Fibroblast of skin of right biceps (primary cell): ENCODE measurements at places on chromosomes 12 and 14.

- no peak for DNase-seq
Measured at GRCh38 chr14:47366006-47366405, 309.4 kb downstream of the MDGA2 start.

GRCh38 chr14:65069874-65070413 is 32.4 kb downstream of the MAX start:
- DNase-seq = no peak

GRCh38 chr14:52079239-52079959 is 10.5 kb upstream of the NID2 start:
- DNase-seq = peak; percentile 83

DNA sequence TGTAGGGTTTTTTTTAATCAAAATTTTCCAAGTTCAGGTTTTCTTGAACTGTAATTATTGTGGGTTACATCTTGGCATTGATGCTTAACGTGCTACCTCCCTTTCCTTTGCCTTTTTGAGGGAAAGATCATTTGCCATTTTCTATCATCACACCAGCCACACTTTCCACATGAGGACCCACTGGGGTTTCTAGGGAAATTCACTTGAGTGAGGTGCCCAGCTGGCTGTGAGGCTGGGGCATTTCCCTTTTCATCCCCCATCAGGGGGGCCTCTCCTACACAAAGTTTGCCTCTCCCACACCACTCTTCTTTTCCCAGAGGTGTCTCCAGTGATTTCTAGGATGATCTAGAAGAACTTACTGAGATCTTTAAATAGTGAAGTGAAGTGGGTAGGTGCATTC is 335.7 kb downstream of the BMP4 start:
- DNase-seq = no peak

- no peak for DNase-seq
Measured at GRCh38 chr12:99393763-99394162, 253.8 kb upstream of the GARIN6 start.

DNA sequence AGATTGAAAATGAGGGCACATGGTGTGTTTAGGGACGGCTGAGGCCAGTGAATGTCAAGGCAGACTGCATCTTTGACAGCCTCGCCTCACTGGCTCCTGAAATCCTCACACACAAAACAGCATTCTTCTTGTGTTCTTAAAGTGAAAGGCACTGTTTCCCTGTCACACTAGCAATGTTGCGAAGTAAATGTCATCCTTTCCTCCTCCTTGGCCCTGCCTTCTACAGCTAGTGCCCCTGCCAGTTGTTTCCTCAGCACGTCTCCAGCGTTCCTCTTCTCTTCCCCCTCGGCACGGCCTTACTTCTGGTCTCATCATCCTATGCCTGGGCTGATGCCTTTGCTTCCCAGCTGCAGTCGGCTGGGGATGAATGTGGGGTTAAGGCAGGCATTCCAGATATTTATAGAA is 129.4 kb upstream of the DNM1L start:
- DNase-seq = peak; percentile 57

DNA sequence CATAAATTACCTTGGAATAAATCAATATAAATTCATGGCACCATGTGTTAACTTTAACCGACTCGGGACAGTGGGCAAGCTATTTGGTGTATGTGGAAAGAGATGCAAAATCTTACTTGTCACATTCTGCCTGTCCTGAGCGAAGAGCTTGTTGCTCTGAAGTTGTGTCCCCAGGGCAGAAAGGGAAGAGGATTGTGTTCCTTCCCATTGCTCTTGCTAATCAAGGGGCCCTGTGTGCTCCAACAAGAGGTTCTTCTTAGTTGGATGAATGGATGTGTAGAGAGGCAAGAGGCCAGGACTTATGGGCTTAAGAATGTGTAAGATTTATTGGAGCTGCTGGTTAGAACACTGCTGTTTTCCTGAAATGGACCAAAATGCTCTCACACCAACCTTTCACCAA is 36.5 kb upstream of the FRS2 start:
- DNase-seq = no peak

DNA sequence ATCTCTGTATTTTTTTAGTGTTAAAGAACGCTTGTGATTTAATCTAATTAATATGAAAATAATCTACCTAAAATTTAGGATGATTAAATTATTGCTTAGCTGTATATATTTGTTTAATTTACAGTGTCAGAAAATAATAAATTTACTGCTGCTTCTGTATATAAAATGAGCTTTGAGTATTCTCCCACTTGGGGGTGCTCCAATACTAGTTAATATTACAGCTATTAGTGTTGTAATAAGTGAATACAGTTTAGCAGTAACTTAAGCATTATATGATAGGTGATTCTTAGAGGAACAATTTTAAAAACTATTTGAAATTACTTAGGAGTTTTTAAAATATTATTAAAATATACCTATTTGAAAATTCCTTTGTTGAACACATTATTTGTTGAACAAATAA is 62.2 kb downstream of the PAPOLA start:
- DNase-seq = no peak

GRCh38 chr14:68807148-68807600 is 14.3 kb upstream of the ZFP36L1 start:
- DNase-seq = peak; percentile 61

DNA sequence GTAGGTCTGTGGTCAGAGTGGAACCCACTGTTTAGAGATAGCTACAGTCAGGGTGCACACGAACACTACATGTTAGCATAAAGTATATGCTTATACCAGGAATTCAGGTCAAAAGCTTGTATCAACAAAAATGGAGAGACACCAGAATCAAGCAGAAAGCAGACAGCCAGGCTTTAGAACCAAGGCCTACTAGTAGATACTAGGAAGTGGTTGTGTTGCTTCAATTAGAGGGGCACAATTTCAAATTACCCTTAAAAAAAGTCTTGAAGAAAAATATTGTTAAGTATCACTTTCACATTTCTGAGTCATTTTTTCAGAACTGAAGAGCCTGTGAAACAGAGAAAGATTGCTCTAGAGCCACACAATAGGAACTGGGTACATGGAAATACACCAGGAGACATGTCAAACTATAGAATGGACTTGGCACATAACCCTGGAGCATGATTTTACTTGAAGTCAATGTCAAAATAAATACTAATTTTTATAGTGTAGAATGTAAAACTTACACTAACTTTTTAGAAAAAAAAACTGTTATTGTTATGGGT is 41.6 kb downstream of the LRRC9 start:
- DNase-seq = no peak

DNA sequence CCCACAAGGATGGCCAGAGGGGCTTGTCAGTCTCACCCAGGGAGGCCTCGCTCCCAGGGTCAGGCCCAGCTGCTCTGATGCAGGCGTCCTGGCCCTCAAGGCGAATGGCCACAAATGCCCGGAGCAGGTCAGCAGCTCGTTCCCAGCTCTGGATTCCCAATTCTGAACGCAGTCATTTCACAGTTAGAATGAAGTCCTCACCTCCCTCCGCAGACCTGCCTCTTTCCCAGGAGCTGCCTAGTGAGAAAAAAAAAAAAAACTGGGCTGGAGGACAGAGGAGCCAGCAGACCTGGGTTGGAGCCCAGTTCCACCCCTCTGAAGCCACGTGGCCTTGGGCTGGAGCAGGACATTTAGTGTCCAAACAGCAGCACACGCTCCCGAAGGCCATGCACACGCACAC is 62.2 kb upstream of the DIO3 start:
- no peak for DNase-seq

DNA sequence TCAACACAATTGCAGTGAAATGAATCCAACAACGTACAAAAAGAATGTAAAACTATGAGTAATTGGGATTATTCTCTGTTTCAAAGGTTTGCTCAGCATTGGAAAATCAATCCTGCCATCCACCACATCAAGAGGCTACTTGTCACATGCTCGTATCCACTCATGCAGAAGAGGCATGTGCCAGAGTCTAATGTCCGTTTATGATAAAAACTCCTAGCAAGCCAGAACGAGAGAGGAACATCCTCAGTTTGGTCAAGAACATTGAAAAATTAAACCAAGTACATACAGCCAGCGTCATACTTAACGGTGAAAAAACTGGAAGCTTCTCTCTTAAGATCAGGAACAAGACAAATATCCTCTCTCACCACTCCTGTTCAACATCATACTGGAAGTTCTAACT is 563.9 kb upstream of the TMEM132C start:
- DNase-seq = no peak

GRCh38 chr14:103382376-103382775 is 2.8 kb upstream of the MARK3 start:
- peak; percentile 79 for DNase-seq

DNA sequence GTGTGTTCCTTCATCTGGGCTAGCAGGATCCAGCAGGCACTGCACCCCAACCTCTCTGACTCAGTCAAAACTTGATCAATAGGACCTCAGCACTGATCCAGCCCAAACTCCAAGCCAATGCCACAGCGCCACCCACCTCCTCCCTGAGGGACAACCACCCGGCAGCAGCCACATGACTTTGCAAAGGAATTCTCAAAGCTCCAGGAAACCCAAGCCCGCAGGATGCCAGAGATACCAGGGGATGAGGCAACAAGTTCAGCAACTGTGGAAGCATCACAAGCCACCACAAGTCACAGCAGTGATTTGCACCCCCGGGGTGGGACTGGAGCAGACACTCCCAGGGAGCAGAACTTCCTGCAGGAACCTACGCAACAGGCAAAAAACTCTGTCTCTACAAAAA is 37.3 kb downstream of the ACTN1 start:
- DNase-seq = peak; percentile 94

DNA sequence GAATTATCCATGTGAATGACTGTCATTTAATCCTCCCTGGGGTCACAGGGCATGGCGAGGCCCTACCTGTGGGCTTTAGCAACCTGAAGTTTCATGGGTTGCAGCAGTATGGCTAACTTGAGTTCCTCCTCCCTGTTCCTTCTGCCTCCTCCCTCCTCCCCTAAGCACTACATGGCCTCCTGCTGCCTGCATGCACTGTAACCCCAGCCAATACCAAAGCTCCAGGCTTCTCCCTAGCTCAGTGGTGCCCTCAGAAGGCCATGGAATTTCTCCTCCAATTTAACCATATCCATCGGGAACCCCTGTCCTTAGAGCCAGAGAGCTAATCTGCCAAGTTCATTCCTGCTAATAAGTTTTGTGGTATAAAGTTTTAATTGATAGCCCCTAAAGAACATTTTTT is 95.1 kb downstream of the NT5DC3 start:
- DNase-seq = no peak

DNA sequence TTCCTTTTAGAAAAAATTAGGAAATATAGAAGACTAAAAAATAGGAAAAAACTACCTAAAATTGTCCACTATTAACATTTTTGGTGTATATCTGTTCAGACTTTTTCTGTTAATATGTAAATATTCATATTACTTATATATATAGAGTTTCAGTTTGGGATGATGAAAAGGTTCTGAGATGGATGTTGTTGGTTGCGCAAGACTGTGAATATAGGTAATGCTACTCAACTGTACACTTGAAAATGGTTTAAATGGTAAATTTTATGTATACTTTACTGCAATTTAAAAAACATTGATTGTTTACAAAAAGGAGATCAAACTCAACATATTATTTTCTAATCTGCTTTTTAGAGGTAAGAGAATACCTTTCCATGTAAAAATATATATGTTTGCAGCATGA is 200.9 kb downstream of the RAD51B start:
- no peak for DNase-seq

- no peak for DNase-seq
Measured at GRCh38 chr12:53061404-53062010, 11.6 kb downstream of the TNS2 start.

DNA sequence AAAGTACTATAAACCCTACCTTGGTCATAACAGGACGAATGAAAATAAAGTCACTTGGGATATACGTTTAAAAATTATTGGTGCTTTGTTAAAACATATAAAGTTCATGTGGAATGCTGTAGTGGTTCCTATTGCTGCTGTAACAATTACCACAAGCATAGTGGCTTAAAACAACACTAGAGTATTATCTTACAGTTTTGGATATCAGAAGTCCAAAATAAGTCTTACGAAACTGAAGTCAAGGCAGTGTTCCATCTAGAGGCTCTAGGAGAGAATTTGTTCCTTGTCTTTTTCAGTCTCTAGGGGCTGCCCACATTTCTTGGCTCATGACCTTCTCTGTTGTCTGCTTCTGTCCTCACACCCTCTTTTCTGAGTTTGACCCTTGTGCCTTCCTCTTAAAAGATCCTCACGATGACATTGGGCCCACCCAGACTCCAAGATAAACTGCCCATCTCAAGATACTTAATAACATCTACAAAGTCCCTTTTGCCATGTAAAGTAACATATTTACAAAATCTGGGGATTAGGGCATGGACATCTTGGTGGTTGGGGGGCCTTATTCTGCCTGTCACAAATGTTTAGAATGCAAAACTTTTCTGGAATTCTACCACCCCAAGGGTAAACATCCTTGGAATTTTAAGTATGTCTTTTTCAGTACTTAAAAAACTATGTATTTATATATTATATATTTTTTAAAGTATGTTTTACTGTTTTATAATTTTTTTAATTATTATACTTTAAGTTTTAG is 178.1 kb downstream of the ETNK1 start:
- DNase-seq = peak; percentile 3

DNA sequence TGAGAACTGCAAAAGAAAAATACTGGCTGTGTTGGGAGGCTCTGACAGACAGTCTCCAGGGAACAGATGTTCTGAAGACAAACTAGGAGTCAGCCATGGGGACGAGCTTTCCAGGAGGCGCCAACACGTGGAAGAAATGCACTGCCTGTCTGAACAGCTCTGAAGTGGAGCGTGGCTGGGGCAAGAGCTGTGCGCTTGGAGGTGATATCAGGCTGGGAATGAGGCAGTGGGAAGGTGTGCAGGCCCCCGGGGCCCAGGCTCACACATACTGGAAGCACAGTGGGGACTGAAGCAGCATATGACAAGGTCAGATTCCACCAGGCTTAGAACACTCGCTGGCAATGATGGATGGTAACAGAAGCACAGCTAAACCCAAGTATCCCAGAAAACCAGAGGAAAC is 17.5 kb downstream of the APPL2 start:
- peak; percentile 47 for DNase-seq

DNA sequence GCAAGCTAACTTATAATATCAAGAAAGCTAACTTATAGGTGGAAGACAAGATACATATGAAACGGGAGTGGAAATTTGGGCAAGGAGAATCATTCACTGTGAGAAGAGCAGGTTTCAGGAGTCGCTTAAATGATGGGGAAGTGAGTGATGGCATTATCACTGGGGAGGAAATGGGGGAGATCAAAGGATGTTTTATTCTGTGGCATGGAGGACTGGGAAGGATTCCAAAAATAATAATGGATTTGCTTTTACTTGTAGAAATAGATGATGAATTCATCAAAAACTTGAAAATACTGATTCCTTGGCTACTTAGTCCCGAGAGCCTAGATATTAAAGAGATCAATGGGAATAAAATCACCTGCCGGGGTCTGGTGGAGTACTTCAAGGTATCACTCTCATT is 47.8 kb downstream of the SAV1 start:
- DNase-seq = peak; percentile 30
